SK-N-SH (cell line): ENCODE measurements at places on chromosomes 1 and 21.

DNA sequence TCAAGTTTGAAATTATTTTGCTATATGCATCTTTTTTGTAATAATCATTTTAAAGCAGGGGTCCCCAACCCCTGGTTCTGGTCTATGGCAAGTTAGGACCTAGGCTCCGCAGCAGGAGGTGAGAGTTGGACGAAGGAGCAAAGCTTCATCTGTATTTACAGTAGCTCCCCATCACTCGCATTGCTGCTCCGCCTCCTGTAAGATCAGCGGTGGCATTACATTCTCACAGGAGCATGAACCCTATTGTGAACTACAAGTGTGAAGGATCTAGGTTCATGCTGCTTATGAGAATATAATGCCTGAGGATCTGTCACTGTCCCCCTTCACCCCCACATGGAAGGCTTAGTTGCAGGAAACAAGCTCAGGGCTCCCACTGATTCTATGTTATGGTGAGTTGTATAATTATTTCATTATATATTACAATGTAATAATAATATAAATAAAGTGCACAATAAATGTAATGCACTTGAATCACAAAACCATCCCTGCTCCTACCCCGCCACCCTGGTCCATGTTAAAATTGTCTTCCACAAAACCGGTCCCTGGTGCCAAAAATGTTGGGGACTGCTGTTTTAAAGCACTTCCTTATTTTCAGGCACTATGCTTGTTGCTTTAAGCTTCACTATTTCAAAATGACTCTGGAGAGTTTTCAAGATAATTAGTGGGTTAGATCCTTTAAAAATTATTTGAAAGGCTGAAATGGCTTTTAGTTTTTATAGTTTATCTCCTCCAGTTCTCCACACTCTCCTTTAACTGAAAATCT is 74.8 kb downstream of the PLA2G4A start:
- DNase-seq = no peak

DNA sequence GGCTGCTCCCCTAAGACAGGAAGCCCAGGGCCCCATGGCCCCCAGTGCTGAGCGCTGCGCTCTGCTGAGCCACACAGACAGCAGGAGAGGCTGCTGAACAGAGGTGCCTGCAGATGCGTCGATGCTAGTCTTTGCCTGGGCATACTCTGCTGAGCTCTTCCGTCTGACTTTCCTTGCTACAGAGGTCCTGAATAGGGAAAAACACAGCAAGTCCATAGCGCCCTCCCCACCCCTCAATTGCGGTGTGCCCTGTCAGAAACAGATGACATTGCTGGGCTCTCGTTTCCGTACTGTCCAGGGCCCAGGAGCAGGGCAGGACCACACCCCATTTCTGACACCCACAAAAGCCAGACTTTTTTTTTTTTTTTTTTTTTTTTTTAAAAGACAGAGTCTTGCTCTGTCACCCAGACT is 252.5 kb downstream of the SDCCAG8 start:
- no peak for DNase-seq

- DNase-seq = no peak
Observed at GRCh38 chr1:30526652-30527345, 196.6 kb downstream of the MATN1 start.

- no peak for DNase-seq
Observed at GRCh38 chr21:43956670-43957035, 55.5 kb upstream of the TRAPPC10 start.

DNA sequence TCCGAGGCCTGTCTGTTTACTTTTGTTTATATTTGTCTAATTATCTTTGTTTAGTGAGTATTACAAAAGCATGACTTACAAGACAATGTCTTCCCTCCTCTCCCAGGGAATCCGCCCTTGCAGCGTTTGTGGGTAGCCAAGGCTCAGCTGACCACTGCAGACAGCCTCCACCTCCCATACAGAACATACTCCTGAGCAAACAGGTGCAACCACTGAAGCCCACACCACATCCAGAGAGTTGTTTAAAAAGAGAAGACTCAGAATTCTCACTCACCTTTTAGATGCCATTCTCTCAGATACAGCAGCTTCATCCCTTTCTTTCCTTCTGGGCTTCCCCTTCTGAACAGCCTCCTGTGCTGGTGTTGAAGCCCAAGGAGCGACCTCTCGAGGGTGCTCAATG is 103.5 kb upstream of the TMPRSS2 start:
- no peak for DNase-seq

GRCh38 chr1:186122837-186123236 is 252.2 kb downstream of the TPR start:
- DNase-seq = no peak
